ENCODE measurements at places on chromosomes 1 and 21.
A peak's percentile ranks its signal among the peaks of the same experiment; 100 is the strongest.

- peak; percentile 13 for DNase-seq
Measured at GRCh38 chr1:3417082-3417739, 37.3 kb upstream of the ARHGEF16 start.

GRCh38 chr1:111399792-111400610 lies 27.5 kb downstream of the OVGP1 start:
- DNase-seq, result peak; percentile 71

DNA sequence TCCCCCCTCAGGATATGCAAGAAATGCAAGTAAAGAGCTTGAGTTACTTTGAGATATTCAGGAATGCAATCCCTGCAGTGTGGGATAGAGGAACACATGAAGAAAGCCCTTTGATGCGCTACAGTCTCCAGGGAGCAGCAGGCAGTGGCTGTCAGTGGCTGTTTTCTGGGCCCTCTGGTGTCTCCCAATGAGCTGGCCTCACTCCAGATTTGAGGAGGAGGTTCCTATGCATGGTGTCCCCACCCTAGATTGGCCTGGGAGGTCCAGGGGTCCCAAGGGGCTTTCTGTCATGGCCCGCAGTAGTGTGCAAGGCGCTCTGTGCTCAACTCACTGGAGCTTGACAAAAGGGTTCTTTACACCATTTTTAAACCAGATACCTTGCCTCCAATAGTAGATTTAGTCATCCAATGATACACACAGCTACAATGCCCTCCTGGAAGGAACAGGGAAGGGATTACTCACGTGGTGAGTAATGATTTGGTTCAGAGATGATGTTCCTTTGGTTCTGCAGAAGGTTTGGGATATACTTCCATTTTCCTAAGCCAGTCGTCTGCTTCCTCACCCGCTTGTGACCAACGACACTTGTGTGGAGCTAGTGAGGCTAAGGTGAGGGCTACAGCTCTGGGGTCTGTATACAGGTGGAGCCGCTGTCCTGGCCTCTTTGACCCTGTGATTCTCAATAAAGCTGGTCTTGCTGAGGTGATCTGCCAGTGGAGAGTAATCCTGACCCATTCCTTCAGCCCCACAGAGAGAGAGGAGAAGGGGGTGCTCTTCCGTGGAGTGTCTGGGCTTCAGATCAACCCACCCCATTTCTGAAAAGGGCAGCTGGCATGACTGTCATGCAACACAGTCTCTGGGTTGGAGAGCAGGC lies 6.6 kb downstream of the BATF3 start:
- peak; percentile 54 for DNase-seq

DNA sequence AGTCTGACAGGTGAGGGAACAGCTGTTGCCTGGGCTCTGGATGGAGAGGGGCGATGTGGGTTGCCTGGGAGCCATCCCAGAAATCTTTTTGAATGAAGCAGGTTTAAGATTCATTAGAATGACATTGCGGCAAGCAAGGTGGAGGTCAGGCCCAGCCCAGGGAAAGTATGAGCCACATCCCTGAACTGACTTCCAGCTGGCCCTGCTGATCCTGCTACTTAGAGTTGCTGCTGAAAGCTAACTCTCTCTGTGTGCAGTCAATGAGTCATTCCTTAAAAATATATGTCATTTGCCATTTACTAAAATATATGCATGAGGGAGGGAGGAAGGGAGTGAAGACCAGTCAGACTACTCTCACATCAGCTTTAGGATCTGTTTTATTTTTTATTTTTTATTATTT lies 54.3 kb upstream of the RAB3GAP2 start:
- no peak for DNase-seq

- DNase-seq, result peak; percentile 74
Measured at GRCh38 chr1:32413507-32414185, 19.4 kb upstream of the BSDC1 start.

GRCh38 chr1:42777852-42778251 lies 6.9 kb upstream of the TMEM269 start:
- DNase-seq, result peak; percentile 60

DNA sequence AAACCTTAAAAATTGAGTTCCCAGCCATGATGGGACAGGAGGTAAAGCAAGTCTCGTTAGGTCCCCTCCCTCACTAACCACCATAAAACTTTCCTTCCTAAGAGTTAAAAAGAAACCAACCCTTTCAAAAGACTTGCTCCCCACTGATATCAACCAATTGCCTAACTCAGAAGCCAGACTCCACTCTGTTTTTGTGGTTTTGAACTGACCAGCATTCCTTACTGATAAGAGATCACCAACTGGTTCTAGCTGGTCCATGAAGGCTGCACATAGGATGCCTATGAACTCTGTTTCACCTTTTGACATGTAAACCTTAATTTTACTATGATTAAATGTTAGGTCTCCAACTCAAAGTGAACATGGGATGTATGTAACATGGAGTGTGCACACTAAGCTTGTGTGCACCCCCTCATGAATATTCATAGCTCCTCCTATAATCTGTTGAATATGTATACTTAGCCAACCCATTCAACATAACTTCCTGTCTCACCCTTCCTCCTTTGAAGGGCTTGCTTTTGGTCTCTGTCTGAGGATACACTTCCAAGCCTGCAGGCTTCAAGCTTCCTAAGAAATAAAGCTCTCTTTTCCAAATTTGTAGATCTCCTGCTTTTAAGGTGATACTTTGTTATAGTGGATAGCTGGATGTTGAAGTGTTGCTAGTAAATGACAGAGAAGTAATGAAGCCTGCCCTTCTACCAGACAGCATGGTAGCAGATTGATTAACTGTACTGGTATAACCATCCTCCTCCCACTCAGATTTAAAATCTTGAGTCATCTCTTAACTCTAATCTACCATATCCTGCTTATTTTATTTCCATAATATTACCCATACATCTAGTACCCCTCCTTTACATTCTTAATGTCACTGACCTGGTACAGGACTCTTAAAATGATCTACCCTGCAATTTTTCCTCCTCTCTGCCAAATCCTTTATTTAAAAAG lies 95.6 kb downstream of the ZNF644 start:
- DNase-seq, result peak; percentile 59

DNA sequence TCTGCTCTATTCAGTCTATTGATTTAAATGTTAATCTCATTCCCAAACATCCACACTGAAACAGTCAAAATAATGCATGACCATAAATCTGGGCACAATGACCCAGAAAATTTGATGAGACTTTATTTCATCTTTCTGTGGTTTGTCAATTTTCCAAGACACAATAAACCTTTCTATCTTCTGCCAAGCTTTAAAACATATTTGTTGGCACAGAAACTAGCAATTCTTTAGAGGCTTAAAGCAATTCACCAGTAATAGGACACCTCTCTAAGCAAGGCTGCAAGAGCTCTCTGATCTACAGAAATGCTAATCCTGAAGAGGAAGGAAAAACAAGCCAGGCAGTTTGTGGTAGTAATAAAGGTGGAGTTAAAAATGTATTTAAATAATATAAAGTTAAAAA lies 113.7 kb downstream of the FCRL5 start:
- peak; percentile 2 for DNase-seq

- DNase-seq, result peak; percentile 97
Measured at GRCh38 chr1:86429835-86430234, 5.9 kb downstream of the CLCA2 start.

GRCh38 chr21:44530221-44530902 lies 9.6 kb downstream of the KRTAP10-1 start:
- DNase-seq, result no peak

GRCh38 chr1:29331729-29332128 lies 95.4 kb downstream of the PTPRU start:
- no peak for DNase-seq

- DNase-seq, result no peak
Measured at GRCh38 chr21:37199057-37199924, 67.8 kb downstream of the VPS26C start.

GRCh38 chr21:35449846-35450245 lies 400.7 kb upstream of the RUNX1 start:
- DNase-seq, result no peak

- DNase-seq, result peak; percentile 19
Measured at GRCh38 chr21:14382486-14382834, 486 bp downstream of the HSPA13 start.

DNA sequence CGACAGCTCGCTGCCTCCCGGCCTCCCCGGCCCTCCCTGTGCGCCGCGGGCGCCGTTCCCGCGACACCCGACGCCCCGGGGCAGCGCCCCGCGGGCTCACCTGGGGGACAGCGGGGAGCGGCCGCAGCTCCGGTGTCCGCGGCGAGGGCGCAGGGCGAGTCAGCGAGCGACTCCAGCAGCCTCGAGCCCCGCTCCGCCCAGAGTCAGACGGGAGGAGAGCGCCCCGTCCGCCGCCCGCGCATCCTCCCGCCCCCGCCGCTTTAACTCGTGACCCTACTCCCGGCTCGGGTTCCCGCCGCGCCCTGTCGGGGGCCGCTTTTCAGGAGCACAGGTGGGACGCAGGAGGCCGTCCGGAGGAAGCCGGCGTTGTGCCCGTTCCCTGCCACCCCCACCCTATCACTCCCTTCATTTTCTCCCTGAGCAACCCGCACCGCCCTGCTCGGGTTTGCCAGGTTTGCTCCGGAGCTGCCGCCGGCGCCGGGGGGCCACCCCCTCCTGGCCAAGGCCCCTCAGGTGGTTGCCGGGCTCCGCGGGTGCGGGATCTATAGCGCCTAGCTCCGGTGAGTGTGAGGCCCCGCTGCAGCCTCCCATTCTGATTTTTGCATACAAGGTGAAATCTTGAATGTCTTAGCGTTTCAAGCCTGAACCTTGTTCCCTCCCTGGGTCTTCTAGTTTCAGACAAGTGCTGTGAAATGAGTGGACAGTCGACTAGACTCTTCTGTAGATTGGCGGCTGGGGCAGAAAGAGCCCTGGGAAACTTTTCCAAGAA lies at the start of gene MCOLN3:
MCOLN3 (minus strand) TSS at position 205 of the 769 bp plus-strand sequence. CDS start 3,140 bp downstream, outside the sequence.
- no peak for DNase-seq
